AML-193 (cell line): ENCODE measurements at places on chromosomes 5 and 9.

DNA sequence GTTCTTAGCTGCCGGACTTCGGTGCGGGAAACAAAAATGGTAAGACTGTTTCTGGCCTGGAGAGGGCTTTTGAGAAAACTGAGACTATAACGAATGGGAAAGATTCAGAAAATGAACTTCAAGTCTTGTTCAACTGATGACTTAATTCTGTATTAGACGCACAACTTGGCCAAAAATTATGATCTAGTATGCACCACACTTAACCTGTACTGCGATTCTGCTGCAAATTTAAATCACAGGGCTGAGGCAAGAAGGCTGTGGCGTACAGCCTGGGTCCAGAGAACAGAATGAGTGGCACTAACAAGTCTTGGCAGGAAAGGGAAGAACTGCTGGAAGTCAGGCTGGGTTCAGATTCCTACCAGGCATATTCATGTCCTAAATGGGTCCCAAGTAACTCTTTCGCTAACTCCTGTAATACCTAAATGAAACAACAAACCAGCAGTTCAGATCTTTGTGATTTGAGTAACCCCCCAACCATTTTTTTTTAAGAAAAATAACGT, 781 bp upstream of the COL23A1 start:
- DNase-seq, result no peak

- DNase-seq, result no peak
Observed at GRCh38 chr9:124419832-124420489, 4.7 kb upstream of the PSMB7 start.

GRCh38 chr9:4430432-4431261, 59.6 kb upstream of the SLC1A1 start:
- DNase-seq, result no peak

- no peak for DNase-seq
Observed at GRCh38 chr5:148523139-148523538, 131.2 kb downstream of the HTR4 start.

DNA sequence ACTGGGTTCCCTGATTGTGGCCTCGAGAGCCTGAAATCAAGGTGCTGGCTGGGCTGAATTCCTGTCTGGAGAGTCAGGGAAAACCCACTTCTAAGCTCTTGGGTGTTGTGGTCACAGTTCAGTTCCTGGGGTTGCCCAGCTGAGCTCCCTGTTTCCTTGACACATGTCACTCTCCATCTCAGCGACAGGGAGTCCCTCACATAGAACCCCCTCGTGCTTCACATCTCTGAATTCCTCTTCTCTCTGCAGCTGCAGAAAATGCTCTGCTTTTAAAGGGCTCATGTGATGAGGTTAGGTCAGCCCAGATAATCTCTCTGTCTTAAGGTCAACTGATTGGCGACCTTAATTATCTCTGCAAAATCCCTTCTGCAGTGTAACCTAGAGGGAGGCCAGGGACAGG, 53.5 kb upstream of the NFIL3 start:
- no peak for DNase-seq

- DNase-seq, result no peak
Observed at GRCh38 chr5:58444805-58445204, 15.1 kb downstream of the PLK2 start.
